Smooth muscle cell of the pulmonary artery (primary cell): ENCODE measurements at places on chromosomes 12 and 14. TPM values are rescaled to one million over a fixed set of nuclear protein-coding genes. Genes with fewer than 3 reads are reported as not detected.

Gene LMO3
- total RNA-seq: 0.17 and 0.39 TPM in 2 replicates

Gene KRT74
- not detected in 2 replicates for total RNA-seq

Gene DCTN2
- total RNA-seq: 99.9 and 100.0 TPM in 2 replicates

Gene LRP10
- 262 and 319 TPM in 2 replicates for total RNA-seq

Gene SERPINA5
- total RNA-seq: 0.03 and 0.33 TPM in 2 replicates

Gene SLCO1C1
- 0.63 and 2.0 TPM in 2 replicates for total RNA-seq

Gene FBLN5
- 54.9 and 65.9 TPM in 2 replicates for total RNA-seq

Gene SIX6
- total RNA-seq: not detected in 2 replicates

Gene BICDL1
- total RNA-seq: not detected in 2 replicates

Gene SDR9C7
- not detected in 2 replicates for total RNA-seq

Gene ZNF268
- total RNA-seq: 30.5 and 32.6 TPM in 2 replicates

Gene SOX5
- total RNA-seq: 3.0 and 6.6 TPM in 2 replicates

Gene VRTN
- not detected in 2 replicates for total RNA-seq

Gene GALNT6
- total RNA-seq: 11.6 and 105 TPM in 2 replicates

Gene HNF1A
- total RNA-seq: 0.07 TPM in 1 of 2 replicates, not detected in the other

Gene CYP27B1
- total RNA-seq: 0.20 and 0.79 TPM in 2 replicates
